ENCODE measurements at places on chromosomes 5 and 9. TPM values are rescaled to one million over a fixed set of nuclear protein-coding genes. Genes with fewer than 3 reads are reported as not detected.

SLC36A3 gene
- polyA plus RNA-seq = not detected

LTC4S gene
- polyA plus RNA-seq = 4.3 TPM

- DNase-seq = no peak
These were observed 2.6 kb downstream of the AJM1 start for GRCh38 chr9:136844761-136845464.

SLC36A2 gene
- not detected for polyA plus RNA-seq

- no peak for DNase-seq
These were observed 460.5 kb downstream of the MAN2A1 start for GRCh38 chr5:110150199-110150598.

All from CD4-positive, CD25-positive, alpha-beta regulatory T cell (primary cell).